Prostate gland (tissue), 2 donors: ENCODE measurements at places on chromosomes 12 and 14. TPM values are rescaled to one million over a fixed set of nuclear protein-coding genes. Genes with fewer than 3 reads are reported as not detected.

The COL2A1 gene
- total RNA-seq = 1.9 TPM

DNA sequence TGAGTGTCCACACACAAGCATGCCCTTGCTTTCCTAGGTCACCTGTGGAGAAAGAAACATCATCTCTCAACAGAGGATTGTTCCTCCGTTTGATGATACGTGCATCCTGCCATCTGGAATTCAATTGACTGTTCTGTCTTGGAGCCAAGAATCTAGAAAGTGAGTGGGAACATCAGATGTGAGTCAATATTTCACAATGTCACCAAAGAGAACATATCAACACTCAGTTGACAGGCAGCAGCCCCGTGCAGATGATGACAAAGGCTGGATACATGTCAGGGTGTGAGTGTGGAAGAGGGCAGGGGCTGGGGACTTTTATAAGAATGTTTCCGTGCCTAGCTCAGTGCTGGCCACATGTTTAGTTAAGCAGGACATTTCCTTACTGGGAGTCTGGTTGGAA, 76.1 kb downstream of the TBC1D30 start:
- DNase-seq = no peak

The AVPR1A gene
- 6.2 TPM for total RNA-seq

The CD63 gene
- 585 TPM for total RNA-seq

DNA sequence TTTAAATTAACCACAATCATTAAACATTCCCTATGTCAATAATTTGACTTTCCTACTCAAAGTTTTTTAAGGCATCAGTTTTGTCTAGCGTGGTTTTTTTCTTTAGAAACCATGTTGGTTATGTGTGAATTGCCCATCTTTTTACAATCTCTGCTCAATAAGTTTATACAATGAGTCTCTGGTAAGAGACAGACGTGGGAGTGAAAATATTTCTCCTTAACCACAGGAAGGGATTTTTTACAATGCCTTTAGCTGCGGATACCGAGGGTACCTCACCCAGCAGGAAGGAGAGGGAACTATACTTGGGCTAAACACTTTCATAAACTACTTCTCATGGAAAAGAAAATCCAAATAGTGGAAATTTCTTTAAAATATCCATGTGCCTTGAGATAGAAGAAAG, 191.4 kb upstream of the BCL2L14 start:
- no peak for DNase-seq

DNA sequence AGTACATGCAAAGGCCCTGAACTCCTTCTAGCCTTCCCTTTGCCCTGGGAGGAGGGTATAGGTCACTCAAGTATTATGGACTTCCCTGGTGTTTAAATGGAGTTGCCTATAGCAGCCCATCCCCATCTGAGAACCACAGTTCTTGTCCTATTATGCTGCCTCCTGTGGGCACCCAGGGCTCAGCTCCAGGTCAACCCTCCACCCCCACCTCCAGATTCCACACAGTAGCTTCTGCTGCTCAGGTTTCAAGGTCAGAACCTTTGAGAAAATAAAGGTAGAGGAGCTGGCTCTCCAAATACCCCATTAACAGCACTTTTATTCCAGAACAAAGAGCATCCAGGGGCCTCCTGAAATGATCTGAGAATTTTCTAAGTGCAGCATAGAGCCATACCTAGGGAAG, 57.4 kb downstream of the ACTN1 start:
- no peak for DNase-seq

- DNase-seq = no peak
These were observed 3.2 kb upstream of the NUMB start for GRCh38 chr14:73461478-73462047.

- no peak for DNase-seq
These were observed 538.7 kb upstream of the TMEM132C start for GRCh38 chr12:127728285-127728684.

The FAR2 gene
- total RNA-seq = 3.1 TPM

The SDR9C7 gene
- 1.1 TPM for total RNA-seq

DNA sequence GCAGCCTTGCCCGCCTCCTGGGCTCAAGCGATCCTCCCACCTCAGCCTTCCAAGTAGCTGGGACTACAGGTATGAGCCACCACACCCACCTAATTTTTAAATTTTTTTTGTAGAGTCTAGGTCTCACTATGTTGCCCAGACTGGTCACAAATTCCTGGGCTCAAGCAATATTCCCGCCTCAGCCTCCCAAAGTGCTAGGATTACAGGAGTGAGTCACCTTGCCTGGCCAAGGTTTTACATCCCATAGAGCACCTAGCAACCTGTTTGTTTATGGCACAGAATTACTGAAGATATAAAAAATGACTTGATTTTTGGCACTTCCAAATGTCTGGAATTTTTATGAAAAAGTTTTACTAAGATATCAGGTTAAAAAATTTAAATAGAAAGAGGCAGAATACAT, 16.5 kb downstream of the MYO1A start:
- no peak for DNase-seq

DNA sequence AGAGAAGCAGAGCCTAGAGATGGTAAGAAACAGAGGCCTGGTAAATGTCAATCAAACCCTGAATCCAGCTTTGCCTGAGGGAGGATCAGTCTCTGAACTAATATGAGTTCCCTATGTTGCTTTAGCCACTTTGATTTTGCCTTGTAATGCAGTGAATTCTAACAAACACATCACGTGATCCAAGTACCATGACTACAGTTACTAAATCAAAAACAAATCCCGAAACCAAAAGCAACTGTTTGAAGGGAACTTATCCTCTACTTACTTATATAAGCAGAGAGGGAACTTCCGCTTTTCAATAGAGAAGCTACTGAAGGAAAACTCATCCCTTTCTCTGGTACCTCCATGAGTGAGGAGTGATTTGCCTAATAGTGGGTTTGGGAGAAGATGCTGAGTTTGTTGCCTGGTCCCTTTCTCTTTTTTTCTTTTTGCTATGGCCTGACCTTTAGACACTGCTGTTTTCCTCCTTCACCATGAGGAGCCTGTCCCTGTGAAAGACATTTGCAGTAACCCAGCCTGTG, 7.7 kb upstream of the PPTC7 start:
- no peak for DNase-seq

The INHBC gene
- 0.46 TPM for total RNA-seq

- DNase-seq = no peak
These were observed 183.8 kb downstream of the TBX5 start for GRCh38 chr12:114221957-114222630.

DNA sequence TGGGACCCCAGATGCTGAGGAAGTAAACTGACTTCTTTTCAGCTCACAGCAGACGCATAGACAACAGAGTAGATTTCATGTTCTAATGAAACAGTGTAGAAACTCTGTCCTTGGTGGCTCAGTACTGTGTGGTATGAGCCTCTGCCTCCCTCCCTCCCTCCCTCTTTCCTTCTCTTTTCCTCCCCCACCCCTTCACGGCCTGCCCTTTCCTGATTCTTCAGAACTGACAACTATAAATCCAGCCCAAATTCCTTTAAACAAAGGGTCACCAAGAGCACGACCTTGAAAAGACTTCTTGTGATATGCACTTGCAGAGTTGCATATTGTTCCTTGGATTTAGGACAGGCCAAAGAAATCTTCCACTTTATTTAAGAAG, 164.0 kb downstream of the ETV6 start:
- DNase-seq = no peak

- DNase-seq = peak; percentile 60
These were observed 8.1 kb upstream of the ALDH1L2 start for GRCh38 chr12:105092336-105092735.

GRCh38 chr12:81021834-81022233, 56.0 kb upstream of the ACSS3 start:
- no peak for DNase-seq

GRCh38 chr14:96362965-96363750, at the start of the genes ATG2B and GSKIP:
ATG2B (minus strand) TSS chr14:96363341; CDS start chr14:96362976, 365 bp downstream.
GSKIP (plus strand) TSS chr14:96363526; CDS start chr14:96382248, 18,722 bp downstream.
- peak; percentile 94 for DNase-seq

GRCh38 chr12:6228535-6229223, 28.5 kb downstream of the CD9 start:
- peak; percentile 68 for DNase-seq

DNA sequence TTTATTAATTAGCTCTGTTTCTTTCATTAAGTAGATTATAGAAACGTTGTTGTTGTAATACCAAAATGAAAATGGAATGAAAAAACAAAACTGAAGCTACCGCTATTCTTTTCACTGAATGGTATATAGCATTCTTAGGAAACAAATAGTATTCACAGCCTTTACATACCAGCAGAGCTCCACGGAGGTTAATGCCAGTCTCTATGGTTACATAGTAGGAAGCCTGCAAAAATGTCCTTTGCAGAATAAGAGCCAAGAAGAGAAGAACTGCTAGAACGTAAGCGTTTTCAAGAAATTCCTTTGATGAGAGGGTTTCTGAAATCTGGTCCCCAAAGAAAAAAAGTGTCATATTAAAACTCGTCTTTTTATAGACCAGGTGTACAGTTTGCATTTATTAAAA, 30.6 kb downstream of the ABCC9 start:
- no peak for DNase-seq

The SGPP1 gene
- 19.7 TPM for total RNA-seq

DNA sequence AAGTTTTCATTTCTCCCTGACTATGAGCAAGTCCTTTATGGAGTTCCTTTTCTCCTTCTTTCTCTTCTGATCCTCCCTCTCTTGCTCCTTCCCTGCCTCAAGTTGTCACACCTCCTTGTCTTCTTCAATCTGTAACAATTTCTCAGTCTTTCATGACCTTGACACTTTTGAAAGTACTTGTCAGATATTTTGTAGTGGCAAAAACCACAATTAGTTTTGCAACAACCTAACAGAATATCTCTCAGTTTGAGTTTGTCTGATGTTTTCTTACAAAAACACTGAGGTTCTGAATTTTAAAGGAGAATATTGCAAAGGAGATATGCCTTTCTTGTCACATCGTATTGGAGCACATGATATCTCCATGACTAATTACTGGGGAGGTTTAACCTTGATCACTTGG, 4.1 kb upstream of the CRADD start:
- DNase-seq = no peak

The BATF gene
- 3.1 TPM for total RNA-seq

DNA sequence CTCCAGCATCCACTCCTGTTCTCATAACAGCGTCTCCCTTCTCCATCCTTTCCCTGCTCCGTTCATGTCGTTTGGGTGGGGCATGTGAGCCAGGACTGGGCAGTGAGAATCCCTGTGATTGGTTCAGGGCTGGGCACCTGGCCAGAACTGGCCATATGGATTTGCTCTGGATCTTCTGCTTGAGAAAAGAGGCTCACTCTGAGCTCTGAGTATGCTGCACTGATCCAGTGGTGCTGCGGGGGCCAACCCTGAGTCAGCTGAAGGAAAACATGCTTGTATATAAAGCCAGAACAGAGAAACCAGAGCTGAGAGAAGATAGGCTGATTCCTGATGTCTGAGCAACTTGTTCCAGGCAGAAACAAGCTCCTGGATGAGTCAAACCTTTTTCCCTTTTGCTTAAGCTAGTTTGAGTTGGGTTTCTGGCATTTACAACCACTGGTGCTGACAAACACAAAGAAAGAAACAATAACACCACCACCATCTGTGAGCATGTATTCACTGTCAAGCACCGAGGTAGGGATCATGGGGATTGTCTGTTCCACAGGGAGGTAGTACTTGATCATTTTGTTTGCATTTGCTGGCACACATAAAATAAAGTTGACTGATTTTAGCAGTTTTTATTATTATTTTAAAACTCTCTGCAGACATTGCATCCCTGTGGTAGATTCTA, 14.0 kb upstream of the HPD start:
- no peak for DNase-seq

DNA sequence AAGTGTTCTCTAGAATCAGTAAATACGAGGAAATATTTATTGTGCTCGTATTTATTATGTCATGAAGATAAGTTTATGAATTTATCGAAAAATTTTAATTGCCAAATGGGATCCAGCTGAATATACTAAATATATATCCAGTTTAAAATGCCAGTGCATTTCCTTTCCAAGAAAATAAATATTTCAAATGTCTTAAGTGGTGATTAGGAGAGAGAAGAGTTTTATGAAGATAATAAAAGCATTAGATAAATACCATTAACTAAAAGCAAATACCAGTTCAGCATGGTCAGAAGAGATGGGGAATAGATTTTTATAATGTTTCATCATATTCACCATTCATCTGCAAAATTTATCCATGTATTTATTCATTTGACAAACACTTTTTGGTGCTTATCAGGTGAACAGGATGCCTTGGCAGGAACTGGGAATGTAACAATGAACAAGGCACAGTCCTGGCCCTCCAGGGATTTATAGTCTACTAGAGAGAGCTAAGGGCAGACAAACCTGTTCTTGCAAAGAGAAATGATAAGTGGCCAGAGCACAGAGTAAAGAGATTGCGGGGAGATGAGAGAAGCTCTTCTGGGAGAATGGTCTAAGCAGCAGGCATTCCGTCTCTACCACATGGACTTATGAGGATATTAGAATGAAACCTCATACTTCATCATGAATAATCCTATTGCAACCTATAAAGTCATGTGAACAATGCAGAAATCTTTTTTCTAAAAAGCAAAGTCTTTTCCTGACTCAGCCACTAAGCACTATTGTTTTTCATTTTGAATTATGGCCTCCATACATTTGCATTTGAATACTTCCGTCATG, 143.7 kb upstream of the ABCD2 start:
- DNase-seq = peak; percentile 18

DNA sequence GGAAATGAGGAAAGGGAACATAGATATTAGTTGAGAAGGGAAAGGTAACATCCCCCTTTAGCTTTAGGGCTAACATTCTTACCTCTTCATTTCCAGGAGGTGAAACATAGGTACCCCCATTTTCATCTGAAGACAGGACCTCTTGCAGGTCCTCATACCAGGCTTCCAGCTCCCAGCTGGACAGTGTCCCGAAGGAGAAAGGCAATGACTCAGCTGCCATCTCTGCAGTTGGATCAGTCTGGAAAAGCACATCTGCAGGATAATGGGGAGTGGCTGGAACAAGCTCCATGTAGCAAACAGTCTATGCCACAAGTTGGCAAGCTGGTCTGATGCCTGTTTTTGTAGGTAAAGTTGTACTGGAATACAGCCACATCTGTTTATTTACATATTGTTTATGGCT, 3.1 kb downstream of the DDIT3 start:
- peak; percentile 29 for DNase-seq
